ENCODE measurements at places on chromosomes 7 and 10.

DNA sequence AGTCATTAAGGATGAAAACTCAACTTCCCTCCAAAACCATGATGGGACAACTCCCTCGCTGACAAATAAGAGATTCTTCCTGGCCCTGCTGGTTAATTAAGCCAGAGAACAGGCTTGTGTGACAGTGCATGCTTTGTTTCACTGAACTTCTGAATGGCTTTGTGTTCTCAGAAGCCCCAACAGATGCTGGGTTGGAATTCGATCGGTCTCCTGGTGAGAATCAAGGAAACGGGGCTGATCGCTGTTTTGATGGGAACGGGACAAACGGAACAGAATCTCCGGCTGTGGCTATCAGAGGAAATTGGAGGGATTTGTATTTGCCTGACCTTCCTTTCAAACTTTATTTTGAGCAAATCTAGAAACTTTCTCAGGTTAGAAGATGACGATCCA, 145.0 kb downstream of the RNF216 start:
- DNase-seq, result peak; percentile 56

GRCh38 chr10:91127341-91128082, 93.0 kb upstream of the PCGF5 start:
- DNase-seq, result no peak

DNA sequence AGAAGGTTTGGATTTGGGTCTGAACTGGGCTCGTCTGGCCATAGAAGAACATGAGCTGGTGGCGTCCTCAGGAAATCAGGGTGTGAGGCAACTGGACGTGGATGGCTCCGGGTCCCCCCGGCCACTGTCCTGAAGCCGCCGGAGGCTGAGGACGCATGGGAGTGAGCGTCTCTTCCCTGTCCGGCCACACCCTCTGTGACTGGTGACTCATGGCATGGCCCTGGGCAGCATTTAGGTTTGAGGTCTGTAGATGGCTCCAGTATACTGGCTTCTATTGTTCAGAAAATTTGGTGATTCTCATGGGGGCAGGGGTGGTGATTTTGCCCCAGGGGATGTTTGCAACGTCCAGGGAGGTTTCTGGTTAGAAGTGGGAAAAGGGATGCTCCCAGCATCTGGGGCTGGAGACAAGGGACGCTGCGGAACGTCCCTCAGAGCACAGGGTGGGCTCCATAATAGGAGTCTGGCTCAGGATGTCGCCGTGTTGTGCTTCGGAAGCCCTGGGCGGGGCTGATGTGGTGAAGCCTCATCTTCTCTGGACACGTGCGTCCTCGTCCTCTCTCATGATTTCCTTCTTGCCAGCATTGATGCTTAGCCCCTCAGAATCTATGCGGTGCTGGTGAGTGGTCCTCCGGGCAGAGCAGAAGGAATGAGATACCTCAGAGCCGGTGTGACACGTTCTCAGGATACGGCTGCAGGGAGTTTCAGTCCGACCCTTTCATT, 49.9 kb downstream of the PITRM1 start:
- DNase-seq, result no peak

DNA sequence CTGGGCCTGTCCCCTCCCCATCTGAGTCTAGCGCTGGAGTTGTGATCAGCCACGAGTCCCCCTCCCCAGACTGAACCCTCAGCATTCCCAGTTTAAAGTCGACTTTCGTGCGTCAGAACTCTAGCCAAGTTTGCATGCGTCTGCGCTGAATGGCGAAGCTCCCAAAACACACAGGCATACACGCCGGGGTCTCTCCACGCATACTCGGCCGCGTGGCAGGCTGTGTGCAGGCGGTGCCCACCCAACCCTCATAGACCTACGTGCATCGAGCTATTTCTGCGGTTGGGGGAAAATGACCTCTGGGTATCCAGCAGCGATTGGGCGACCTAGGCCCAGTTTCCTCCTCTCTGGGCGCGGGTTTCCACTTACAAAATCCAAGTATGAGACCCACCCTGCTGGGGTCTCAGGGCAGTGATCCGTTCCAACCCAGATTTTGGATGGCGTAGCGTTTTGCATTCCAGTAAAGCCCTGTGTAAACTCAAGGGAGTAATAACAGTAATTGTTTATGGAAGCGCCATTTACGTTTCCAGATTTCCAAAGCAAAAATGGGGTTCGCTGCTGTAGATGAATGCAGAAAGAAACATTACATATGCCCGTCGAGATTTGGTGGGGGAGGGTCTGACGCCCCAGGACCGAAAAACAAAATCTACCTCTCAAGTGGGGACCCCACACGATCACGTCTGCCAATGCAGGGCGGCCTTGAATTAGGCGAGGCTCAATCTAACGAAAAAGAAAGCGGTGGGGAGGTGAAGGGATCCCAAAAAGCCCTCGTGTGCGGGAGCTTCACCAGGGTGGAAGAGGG, 2.0 kb upstream of the HMX3 start:
- no peak for DNase-seq

DNA sequence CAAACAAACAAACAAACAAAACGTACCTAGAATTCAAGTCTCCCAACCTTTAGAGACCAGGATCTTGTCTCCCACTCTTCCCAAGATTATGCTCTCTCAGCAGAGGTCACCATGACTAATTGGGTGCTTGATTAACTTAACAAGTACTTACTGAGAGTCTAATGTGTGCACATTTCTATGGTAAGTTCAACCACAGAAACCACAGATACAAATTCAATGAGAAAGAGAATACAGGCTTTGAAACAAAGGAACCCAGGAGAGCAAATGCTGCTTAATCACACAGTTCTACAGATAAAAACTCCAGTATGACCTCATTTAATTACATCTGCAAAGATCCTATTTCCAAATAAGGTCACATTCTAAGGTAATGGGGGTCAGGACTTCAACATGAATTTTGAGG, 142.8 kb downstream of the DNAJC1 start:
- no peak for DNase-seq

DNA sequence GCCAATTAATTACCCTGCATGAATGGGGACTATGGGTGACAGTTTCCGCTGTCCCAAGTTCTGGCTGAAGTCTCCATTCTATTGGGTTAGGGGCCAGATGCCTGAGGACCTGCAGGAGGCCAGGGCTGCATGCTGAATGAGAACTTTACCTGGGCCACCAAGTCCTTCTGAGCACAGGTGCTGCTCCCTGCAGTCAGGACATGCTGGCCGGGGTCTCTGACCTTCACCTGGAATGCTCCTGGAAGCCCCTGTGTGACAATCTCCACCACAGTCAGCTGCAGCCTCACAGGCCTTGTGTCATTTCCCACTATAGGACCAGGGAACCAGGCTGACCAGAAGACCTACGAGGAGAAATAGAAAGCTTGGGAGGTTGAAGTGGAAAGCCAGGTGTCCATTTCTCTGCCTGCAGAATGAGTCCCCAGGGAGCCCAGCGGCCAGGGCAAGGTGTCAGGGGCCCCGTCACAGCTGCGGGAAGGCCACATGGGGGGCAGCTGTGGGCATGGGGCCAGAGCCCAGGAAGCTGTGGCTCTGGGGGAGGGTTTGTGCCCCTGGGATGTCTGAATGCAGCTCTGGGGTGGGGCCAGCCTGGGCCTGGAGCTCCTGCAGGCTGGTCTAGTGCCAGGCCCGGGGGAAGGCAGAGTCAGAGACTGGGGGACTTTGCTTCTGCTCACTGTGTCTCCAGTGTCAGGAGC, 5.6 kb upstream of the GIMAP8 start:
- no peak for DNase-seq

GRCh38 chr10:3412071-3412582, 239.5 kb upstream of the PITRM1 start:
- no peak for DNase-seq

GRCh38 chr7:68700414-68700813, 897.9 kb upstream of the AUTS2 start:
- no peak for DNase-seq

DNA sequence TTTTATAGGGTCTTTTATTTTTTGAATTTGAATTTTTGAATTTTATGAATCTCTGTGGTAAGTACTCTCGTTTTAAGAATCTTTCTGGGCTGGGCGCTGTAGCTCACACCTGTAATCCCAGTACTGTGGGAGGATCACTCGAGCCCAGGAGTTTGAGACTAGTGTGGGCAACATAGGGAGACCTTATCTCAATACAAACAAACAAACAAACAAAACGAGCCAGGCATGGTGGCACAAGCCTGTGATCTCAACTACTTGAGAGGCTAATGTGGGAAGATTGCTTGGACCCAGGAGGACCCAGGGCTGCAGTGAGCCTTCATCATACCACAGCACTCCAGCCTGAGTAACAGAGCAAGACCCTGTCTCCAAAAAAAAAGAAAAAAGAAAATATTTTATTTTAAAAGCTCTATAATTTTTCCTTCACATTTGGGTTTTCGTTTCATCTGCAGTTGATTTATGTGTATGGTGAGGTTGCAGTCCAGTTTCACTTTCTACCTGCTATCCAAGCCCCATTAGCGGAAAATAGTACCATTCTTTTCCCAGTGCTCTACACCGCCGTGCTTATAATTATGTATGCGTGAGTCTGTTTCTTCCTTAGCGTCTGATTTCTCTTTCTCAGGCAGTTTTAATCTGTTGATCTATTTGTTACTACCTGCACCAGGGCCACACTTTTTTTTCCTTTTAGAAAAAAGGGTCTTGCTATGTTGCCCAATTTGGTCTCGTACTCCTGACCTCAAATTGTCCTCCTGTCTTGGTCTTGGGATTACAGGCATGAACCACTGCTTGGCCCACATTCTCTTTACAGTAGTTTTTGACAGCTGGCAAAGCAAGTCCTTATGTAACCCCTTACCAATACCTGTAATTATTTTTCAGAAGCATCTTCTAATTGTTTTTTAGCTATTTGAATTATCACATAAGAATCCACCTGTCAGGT, 21.7 kb downstream of the TRIM24 start:
- no peak for DNase-seq

DNA sequence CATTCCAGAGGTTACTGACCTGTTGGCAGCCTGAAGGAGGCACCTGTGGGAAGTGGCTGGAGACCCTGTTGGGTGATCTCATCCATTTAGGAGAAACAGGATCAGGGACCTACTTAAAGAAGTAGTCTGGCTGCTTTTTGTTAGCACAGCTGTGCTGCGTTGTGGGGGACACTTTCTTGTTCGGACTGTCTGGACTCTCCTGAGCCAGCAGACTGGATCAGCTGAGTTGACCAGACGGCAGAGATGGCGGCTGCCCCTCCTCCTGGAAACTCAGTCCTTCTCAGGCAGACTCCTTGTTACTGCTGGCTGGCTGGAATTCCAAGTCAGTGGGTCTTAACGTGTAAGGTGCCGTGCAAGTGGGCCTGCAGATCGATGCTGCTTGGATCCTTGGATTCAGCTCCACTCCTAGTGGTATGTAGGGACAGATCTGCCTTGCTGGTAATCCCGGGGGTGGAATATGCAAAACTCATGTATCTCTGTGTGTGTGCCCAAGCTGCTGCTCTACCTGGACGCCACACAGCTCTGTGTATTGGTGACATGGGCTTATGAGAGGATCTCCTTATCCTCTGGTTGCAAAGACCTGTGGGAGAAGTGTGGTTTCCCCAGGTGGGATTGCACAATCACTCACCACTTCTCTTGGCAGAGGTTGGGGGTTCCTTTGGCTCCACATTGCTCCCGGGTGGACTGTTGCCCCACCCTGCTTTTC, 87.3 kb downstream of the CCSER2 start:
- no peak for DNase-seq

DNA sequence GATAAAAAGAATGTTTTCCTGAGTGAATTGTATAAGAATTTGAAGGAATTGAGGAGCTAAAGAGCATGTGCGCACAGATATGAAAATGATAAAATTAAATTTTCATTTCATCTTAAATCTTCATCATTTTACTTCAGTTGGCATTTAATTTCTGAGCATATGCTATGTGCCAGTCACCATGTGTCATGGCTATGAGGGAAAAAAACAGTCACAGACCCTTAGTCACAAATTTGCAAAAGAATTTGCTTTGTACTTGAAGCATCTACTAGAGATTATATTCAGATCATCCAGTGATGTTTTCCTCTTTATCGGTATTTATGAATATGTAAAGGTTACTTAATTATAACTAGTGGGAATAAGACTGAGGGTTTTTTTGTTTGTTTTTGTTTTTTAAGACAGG, 29.8 kb downstream of the VCL start:
- DNase-seq, result no peak

GRCh38 chr7:44186736-44187135, 2.5 kb downstream of the GCK start:
- DNase-seq, result no peak

DNA sequence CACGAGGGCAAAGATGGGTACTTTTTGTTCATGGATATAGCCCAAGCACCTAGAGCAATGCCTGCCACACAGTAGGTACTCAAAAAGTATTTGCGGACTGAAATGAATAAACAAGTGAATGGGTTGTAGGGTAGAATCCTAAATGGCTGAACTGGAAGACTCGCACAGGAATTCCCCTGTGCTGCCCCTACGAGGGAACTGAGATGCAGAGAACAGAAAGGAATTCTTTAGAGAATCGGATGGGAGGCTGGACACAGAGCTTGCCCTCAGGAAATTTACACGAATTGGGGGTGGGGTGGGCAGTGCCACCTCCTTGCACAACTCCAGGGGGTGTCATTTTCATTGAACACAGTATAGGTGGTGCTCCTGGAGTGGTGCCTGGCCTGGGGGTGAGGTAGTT, 35.2 kb upstream of the SRGN start:
- no peak for DNase-seq

DNA sequence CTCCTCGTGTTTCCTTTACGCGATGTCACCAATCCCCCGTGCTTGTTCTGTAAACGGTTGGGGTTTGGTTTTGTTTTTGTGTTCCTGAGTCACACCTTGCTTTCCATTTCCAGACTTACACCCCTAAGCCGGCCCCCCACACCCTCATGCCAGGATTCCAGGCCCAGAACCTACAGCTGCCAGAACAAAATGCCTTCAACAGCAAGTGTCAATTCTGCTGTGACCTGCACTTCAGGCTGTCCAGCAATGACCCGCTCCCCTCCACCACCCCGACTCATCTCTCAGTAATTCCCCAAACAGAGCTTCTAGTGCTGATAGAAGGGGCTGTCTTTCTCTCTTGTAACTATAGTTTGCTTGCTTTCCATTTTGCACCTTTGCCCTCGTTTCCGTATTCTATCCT, 722.1 kb upstream of the CELF2 start:
- no peak for DNase-seq

DNA sequence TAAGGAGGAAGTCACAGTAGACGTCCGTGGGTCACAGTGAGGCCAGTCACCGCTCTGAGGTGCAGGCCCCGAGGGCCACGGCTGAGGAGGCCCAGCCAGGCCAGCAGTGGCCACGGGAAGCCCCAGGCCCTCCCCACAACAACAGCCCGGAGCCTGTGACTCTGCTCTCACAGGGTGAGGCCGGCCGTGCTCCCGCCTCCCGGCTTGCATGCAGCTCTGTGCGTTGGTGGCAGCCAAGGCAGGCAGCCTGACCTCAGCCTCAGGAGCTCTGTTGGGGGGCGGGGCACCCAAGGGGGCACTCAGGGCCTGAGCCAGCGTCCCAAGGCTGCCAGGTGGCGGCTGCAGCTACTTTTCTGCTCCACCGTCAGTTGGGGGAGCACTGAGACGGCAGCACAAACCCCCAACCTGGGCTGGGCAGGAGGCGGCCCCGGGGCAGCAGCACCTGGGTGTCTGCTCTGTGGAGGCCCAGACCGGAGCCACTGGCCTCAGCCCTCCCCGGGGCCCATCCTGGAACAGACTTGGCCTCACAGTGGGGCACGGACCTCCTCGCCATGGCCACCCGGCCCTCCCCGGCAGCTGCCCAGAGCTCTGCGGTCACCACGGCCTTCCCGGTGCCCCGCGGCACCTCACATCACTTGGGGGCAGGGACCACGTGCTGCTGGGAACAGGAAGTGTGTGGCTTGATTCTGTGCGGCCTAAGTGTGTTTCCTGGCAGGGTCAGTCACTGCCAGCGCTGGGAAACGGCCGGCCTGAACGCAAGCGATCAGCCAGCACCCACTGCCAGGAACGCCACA, 13.3 kb downstream of the CYP2W1 start:
- no peak for DNase-seq

- no peak for DNase-seq
Observed at GRCh38 chr7:128911423-128912031, 1.0 kb upstream of the KCP start.

GRCh38 chr10:13701157-13701919, 114.6 kb downstream of the PRPF18 start:
- DNase-seq, result no peak
